ENCODE measurements at places on chromosomes 6 and 20. TPM values are rescaled to one million over a fixed set of nuclear protein-coding genes. Genes with fewer than 3 reads are reported as not detected.

PRL gene
- total RNA-seq = not detected

CCDC170 gene
- 0.02 TPM for total RNA-seq

BMP5 gene
- not detected for total RNA-seq

OR2B6 gene
- not detected for total RNA-seq

MACROD2 gene
- not detected for total RNA-seq

NELFE gene
- total RNA-seq = 83.4 TPM

ARMC12 gene
- 0.66 TPM for total RNA-seq

LINC00237 gene
- total RNA-seq = not detected

PARD6B gene
- total RNA-seq = 4.5 TPM

SCGN gene
- not detected for total RNA-seq

PSMG4 gene
- total RNA-seq = 24.0 TPM

TMEM74B gene
- not detected for total RNA-seq

OR2J3 gene
- not detected for total RNA-seq

C6orf15 gene
- not detected for total RNA-seq

GRM4 gene
- total RNA-seq = not detected

FNDC11 gene
- total RNA-seq = 0.49 TPM

CDKAL1 gene
- 31.4 TPM for total RNA-seq

PACRG gene
- not detected for total RNA-seq

WFDC5 gene
- not detected for total RNA-seq

AGER gene
- 34.1 TPM for total RNA-seq

Data from T-helper 1 cell treated with Interleukin-12 subunit alpha and Interleukin-12 subunit beta and Interleukin-4 antibody, amounts not matched to agents 30 ng/mL and 1 ng/mL, for 36 hours (primary cell).